ENCODE measurements at places on chromosomes 4 and X.
A peak's percentile ranks its signal among the peaks of the same experiment; 100 is the strongest.

- no peak for DNase-seq
Observed at GRCh38 chr4:75830906-75831305, 71.3 kb downstream of the PPEF2 start.

- no peak for DNase-seq
Observed at GRCh38 chr4:35734381-35735098, 509.8 kb downstream of the ARAP2 start.

DNA sequence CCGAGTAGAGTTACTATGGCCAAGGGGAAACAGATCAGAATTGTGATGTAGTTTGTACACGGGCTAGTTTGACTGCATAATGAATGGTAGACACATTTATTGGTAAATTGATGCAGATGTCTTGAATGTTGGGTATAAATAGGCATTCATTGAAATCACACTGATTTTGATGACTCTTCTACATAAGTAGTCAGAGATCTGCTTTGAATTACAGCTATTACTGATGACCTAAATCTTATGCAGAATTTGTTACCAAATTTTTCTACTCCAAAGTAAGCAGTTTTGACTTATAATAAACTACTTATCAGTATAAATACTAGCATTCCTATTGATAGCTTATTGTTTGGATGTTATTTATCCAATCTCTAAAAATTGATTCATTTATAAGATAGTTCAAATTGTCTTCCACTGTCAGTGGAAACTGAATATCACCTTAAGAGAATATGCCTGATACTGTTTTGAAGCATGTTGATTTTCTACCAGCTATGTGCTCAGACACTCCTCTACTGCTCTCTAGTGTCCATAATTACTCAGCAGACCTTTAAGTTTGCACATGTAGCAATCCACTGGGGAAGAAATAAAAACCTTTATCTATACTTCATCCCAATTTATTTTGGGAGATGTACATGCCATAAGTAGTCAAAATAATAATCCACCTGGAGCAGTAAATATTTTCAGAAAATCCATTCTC is 120.3 kb downstream of the RASL11B start:
- DNase-seq, result no peak

DNA sequence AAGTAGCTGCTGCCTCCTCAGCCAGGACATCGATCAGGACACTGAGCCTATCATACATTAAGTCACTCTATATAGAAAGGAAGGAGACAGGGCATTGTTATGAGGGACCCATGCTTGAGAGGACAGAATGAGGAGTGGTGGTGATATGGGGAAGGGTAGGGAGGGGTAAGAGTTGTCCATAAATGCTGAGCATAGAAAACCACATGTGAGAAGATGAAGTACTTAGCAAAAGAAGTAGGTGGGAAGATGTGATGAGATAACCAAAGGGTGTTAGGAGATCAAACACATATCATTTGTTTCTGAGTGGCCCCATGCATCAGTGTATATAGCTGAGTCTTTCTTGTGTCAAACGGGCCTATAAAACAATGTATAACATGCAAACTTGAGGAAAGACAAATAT is 84.1 kb downstream of the DGKK start:
- DNase-seq, result no peak

- no peak for DNase-seq
Observed at GRCh38 chr4:67723949-67724348, 23.0 kb upstream of the UBA6 start.

- DNase-seq, result no peak
Observed at GRCh38 chr4:687048-687970, 1.6 kb downstream of the SLC49A3 start.

GRCh38 chr4:141684785-141685184 is 48.4 kb downstream of the IL15 start:
- no peak for DNase-seq

- no peak for DNase-seq
Observed at GRCh38 chr4:96839441-96839840, 999.5 kb downstream of the PDHA2 start.

DNA sequence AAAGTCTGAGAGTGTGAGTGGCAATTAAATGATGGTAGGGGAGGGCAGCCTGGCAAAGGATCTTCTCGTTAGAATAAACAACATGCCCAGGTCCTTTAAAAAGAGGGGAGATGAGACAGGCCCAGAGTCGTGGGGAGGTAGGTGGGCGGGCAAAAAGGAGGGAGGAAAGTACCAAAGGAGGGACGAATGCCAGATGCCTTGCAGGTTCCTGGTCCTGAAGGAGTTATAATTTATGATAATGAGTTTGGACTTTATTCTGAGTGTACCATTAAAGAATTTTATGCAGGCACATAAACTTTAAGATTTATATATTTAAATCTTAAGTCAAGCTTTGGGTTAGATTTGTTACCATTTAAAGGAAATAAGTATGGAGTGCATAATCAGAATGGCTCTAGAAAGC is 62.3 kb upstream of the SMARCA5 start:
- no peak for DNase-seq

DNA sequence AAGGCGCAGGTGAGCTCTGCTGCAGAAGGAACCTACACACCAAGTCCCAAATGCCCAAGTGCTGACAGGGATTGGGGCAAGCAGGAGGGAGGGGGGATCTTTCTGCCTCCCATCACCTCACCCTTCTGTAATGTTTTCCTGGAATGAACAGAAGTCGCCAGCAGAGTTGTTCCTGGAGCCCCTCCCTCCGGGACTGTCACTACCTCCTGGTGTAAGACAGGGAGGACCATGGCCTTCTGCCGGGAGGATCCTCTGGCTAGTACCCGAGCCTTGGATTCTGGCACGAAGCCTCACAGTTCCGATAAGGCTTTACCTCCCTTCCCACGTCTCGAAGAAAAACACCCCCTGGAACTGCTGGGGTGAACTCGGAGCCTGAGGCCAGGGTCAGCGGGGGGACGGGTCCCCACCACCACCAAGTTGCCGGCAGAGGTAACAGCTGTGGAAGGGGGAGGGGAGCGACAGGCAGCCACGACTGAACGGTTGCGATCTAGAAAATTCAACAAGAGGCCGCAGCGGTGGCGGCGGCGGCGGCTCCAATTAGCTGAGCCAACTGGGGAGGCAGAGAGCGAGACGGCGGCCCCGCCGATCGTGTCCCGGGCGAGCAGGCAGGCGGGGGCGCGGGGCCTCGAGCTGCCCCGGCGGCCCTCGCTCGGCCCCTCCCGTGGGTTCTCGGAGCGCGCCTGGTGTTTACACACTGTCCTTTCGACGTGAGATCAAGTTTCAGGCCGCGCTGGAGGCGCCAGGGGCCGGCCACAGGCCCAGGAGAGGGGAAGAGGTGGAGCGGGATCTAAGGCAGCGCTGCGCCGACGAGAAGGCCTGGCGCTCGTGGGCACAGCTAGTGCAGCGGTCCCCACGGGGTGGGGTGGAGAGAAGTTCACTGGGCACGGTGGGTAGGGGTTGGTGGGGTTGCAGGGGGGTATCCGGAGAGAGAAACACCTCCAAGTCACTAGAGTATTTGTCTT is 53.7 kb upstream of the BCOR start:
- no peak for DNase-seq

GRCh38 chrX:44817029-44817428 is 26.8 kb upstream of the DUSP21 start:
- DNase-seq, result no peak

- no peak for DNase-seq
Observed at GRCh38 chrX:38117485-38117884, 103.2 kb downstream of the SRPX start.

DNA sequence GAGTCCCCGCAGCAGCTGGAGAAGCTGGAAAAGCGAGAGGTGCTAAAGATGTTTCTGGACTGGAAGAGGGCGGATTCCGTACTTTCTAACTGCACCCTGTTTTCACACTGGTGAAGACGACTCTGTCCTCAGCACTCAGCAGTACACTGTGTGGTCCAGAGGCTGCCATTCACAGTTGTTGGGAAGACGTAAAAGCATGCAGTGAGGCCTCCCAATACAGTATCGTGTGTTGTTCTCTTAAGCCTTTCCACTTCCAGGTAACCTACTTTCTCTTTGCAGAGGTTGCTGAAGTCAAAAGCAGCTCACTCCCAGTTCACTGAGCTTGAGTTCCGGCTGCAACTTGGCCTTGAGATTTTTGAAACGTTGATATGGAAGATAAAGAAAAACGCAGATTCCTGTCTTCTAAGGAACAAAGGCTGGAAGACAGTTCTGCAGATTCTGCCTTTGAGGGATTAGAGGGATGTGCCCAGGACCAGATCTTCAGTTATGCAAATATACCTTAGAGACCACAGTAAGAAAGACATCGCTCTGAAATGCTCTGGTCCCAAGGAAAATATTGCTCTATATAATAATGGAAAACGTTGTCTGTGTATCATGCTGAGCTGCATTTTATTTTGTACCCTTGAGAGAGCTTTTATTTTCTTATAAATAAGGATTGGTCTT is 540.9 kb downstream of the TRIML1 start:
- no peak for DNase-seq

DNA sequence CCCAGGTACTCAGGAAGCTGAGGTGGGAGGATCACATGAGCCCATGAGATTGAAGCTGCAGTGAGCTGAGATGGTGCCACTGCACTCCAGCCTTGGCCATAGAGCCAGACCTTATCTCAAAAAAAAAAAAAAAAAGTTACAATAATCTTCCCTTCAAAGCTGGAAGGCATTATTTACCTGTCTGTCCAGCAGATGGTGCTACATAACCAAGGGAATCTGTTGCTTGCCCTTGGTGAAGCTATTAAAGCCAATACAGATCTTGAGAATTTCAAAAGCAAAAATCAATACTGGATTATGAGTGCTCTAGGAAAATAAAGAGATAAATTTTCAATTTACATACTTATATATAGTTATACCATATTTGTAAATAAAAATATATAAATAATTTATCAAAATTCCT is 25.9 kb downstream of the PKD2 start:
- DNase-seq, result no peak

DNA sequence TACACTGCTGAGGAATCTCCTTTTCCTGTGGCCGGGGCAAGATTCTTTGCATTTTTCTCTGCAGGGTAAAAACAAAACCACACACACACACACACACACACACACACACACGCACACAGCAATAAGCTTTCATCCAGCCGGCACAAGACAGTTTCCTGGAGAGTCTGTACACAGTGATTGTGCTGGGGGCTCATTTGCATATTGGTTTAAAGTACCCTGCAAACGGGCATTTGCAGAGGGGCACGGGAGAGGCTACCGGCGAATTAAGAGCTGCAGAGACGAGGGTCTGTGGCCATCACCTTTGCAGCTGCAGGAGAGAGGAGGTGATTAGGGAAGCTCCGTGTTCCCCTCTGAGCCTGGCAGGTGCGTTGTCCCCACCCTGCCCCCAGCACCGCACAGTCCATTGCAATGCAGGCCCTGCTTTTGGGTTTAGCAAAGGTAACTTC is 219.9 kb downstream of the SHOX start:
- DNase-seq, result no peak

GRCh38 chr4:121881158-121881557 is 10.9 kb upstream of the BBS7 start:
- no peak for DNase-seq

DNA sequence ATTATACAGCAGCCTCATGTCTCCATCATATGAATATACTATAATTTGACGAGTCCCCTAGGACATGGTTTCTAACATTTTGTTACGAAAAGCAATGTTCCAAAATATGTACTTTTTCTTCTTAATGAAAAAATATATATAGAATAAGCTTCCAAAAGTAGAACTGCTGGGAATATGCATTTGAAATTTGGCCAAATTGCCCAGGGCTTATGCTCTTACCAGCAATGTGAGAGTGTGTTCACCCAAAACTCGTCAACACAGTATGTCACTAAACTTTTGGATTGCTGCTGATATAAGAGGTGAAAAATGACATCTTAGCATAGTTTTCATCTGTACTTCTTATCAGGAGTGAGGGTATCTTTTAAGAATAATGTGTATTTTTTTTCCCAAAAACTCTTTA is 64.6 kb upstream of the STIM2 start:
- DNase-seq, result no peak

GRCh38 chrX:11105080-11105479 is 6.1 kb upstream of the HCCS start:
- DNase-seq, result no peak

DNA sequence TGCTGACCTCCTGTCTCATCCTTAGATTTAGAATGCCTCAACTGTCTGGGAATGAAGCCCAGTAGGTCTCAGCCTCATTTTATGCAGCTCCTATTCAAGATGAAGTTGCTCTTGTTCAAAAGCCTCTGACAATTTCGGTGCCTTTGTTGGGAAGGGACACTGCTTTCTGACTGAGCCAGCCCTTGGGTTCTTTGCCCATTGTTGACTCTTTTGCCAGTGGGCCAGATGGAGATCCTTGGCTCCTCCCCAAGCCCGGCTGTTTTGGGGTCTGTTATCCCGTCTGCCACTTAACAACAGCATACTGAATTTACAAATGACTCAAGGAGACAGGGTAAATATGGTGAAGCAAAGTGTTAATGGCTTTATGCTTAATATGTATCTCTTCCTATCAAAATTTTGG is 58.3 kb upstream of the PRKX start:
- no peak for DNase-seq

- DNase-seq, result peak; percentile 30
Observed at GRCh38 chr4:139763672-139764071, 98.1 kb downstream of the MGST2 start.

GRCh38 chrX:126550816-126551215 is 1.8 kb downstream of the DCAF12L1 start:
- no peak for DNase-seq

DNA sequence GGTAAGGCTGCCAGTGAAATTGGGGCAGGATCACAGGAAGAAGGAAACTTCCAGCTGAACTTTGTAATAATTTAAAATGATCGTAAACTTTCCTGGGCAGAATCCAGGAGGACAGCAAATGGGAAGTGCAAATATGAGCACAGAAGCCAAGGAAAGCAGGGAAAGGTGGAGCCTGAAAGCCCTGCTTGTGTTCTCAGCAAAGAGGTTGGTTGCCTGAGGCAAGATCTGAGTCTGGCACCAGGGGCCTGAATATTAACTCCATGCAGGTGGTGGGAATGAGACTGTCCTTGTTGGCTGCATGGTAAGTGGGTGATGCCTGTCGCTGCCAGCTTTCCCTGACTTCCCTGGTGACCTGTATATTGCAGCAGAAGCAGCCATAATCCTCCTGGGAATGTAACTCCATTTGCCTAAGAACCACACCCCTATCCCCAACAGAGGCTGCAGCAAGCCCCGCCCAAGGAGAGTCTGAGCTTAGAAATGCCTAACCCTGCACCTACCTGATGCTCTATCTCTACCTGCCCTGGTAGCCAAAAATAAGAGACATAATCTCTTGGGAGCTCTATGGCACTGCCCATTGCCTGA is 132.0 kb upstream of the HDX start:
- no peak for DNase-seq

GRCh38 chr4:40462326-40462725 is 127.2 kb downstream of the CHRNA9 start:
- DNase-seq, result no peak

DNA sequence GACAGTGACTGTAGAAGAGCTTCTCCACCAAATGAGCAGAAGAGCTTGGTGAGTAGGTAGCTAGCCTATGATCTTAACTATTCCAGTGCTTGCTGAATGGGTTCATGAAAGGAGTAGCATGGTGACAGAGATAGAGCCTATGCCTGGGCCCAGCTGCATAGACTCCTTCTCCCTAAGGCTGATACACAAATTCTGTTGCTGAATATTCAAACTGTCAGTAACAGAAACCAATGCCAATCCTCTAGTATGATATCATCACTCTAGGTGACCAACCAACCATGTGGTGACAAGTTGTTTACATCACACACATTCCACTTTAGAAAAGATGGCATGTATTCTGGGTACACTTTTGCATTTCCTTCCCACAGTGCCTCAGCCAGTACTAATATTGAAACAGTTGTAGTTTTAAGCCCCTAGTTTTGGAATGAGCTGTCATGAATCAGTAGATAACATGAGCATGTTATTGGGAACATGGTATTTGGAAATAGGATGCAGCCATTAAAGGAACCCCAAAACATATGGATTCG is 103.4 kb upstream of the GRXCR1 start:
- no peak for DNase-seq
